ENCODE measurements at places on chromosomes 12 and 14. TPM values are rescaled to one million over a fixed set of nuclear protein-coding genes. Genes with fewer than 3 reads are reported as not detected.

Gene MANSC1
- total RNA-seq = 56.6 TPM

Gene ARHGEF25
- 2.0 TPM for total RNA-seq

Gene ZDHHC22
- not detected for total RNA-seq

Gene CATSPERB
- not detected for total RNA-seq

Gene CREBL2
- 17.3 TPM for total RNA-seq

Gene CNOT2
- 75.6 TPM for total RNA-seq

Gene GPR135
- 0.97 TPM for total RNA-seq

Gene KLRG1
- 0.97 TPM for total RNA-seq

Gene KRT78
- not detected for total RNA-seq

Gene LRRC10
- not detected for total RNA-seq

Gene SOCS2
- total RNA-seq = 58.6 TPM

Gene TMEM132D
- total RNA-seq = 1.1 TPM

Gene ABHD12B
- not detected for total RNA-seq

Gene TAS2R20
- 1.8 TPM for total RNA-seq

Gene NRIP2
- not detected for total RNA-seq

Gene BCL2L2
- 12.6 TPM for total RNA-seq

Gene SLC22A17
- total RNA-seq = 7.3 TPM

All from glomerular endothelial cell (primary cell).